ENCODE measurements at places on chromosomes 4 and X.

DNA sequence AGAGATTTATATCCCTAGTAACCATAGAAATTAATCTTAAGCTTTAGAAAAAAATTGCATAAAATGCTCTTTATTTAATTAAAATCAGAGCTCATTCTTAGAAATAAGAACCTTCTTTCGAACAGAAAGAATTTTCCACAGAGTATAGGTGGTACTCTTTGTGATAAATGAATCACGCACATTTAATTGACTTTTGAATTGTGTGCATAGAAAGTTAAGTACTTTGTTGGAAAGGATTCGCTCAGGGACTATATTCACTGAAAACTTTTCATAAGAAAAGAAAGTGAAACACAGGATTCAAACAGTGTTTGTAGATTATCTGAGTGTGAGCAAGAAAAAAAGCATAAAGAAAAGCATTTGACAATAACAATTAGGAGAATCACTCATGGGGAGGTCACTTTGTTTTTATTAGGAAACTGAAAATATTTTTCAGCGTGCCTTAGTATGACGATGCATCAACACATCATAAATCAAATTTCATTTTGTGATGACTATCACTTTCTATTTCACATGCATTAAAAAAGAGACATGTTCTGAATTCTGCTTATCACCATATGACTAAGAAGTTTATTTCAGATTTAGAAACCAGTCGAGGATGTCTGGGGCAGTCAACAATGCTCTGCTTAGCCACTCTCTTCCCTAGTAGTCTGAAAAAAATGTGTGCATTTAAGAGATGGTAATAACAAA is 49.5 kb downstream of the STX18 start:
- DNase-seq = no peak

DNA sequence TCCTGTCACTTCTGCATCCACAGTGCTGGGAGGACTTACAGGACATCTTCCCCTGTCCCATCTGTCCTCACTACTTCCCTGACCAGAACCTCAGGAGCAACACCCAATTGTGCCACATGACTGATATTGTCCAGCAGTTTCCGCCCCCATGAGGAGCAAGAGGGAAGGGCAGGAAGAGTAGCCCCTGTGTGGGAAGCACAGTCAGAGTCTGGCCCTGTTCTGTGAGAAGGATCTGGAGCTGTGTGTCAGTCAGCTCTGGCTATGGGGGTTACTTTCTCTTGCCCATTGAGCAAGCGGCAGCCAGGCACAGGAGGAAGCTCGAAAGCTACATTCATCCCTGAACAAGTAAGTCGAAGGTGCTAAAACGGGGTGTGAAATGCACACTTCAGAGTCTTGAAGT is 14.8 kb upstream of the TRIM60 start:
- DNase-seq = no peak

GRCh38 chr4:152997771-152998487 is 61.8 kb downstream of the FHDC1 start:
- no peak for DNase-seq

GRCh38 chr4:98467627-98468072 is 190.8 kb downstream of the TSPAN5 start:
- DNase-seq = peak; percentile 69

GRCh38 chr4:151291485-151291884 is 14.5 kb downstream of the PRSS48 start:
- no peak for DNase-seq

DNA sequence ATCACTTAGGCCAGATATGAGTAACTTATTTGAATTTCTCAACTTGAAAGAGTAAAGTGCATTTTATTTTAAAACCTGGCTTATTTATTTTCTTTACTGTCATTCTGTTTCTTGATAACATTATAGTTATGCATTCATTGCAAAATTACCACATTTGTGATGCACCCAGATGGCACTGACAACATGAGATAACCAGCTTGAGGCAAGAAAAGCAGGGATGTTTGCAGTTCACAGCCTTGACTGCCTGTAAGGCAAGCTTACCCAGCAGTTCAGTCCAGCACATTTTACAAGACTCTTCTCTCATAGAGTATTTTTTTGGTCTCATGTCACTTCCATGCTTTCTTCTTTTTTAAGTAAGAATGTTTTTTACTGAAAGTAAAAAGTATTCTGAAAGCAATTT is 25.3 kb upstream of the EPGN start:
- DNase-seq = no peak

DNA sequence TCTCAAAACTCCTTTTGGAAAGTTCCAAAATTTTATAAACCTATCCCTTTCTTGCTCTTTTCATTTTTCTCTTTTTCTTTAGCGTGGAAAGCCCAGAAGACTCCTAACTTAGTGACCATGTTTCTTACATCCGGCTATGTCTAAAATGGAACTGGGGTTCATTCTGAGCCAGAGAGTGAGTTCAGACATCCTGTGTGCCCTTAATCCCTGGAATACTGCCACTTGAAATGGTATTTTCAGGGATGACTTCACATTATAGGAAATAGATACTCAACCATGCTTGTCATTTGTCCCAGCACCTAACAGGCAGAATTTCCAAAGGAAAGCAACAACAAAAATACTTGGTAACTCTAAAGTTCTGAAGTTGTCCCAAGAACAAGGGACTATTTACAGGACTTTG is 379.6 kb downstream of the ARHGAP24 start:
- DNase-seq = peak; percentile 19

- DNase-seq = no peak
These were observed 413.1 kb downstream of the GBA3 start for GRCh38 chr4:23105759-23106370.

DNA sequence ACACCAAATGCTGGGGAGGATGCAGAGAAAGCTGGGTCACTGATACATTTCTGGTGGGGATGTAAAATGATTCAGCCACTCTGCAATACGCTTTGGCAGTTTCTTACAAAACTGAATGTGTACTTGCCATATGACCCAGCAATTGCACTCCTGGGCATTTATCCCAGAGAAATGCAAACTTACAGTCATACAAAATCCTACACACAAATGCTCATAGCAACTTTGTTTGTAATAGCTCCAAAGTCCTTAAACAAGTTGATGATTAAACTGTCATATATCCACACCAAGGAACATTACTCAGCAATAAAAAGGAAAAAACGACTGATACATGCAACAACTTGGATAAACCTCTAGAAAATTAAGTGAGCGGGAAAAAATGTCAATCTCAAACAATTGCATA is 12.3 kb downstream of the MID1 start:
- DNase-seq = no peak

DNA sequence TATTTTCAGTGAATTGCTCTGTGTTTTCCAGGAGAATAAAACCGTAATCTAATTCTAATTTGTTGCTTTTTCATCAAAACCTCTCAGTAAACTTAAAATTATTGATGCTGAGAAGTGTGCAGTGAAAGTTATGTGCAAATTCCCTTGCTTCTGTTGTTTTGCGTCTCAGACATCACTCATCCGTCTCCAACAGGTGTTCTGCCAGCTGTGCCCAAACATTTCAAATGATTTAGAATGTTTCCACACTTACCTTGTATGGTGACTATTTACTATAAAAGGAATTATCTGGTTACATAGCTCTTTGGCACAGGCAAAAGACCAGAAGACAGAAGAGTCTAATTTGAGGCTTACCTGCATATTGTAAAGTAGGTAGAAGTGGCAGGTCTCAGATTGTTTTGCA is 184.0 kb downstream of the BMPR1B start:
- no peak for DNase-seq

DNA sequence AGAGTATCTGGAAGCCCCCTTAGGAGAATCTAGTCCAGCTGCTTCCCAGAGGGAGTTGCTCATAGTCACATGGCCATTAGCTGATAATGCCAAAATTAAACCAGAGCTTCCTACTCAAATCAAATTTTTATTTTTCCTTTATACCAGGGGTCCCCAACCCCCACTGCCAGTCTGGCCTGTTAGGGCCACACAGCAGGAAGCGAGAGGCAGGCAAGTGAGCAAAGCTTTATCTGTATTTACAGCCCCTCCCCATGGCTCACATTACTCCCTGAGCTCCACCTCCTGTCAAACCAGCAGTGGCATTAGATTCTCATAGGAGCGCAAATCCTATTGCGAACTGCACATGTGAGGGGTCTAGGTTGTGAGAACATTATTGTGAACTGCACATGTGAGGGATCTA is 19.2 kb upstream of the TNIP3 start:
- no peak for DNase-seq

DNA sequence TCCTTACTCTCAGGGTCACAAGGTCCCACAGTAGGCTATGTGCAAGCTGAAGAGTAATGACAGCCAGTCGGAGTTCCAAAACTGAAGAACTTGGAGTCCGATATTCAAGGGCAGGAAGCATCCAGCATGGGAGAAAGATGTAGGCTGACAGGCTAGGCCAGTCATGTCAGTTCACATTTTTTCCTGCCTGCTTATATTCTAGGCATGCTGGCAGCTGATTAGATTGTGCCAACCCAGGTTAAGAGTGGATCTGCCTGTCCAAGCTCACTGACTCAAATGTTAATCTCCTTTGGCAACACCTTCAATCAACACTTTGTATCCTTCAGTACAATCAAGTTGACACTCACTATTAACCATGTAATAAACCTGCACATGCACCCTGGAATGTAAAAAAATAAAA is 960.9 kb upstream of the HS3ST1 start:
- no peak for DNase-seq

GRCh38 chr4:54093324-54094240 is 6.4 kb upstream of the GSX2 start:
- DNase-seq = no peak

DNA sequence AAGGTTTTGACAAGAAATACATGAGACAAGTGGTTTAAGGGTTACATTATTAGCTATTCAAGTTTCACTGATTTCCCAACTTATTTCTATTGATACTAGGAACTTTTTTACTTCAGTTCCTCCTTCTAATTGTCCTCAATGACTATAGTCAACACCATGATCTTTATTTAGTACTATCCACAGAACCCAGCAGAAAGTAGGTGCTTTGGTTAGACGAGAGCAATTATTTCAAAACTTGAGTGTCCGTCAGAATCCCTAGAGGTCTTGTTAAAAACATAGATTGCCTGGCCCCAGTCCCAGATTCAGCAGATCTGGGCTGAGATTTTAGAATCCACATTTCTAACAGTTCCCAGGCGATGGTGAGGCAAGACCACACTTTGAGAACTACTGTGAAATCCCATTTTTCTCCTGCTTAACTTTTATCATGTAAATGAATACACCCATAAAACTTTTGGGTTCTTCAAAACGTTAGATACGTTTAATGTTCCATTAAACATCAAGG is 17.9 kb downstream of the EXOC1 start:
- no peak for DNase-seq

- DNase-seq = no peak
These were observed 13.6 kb upstream of the TBC1D14 start for GRCh38 chr4:6896035-6896434.

DNA sequence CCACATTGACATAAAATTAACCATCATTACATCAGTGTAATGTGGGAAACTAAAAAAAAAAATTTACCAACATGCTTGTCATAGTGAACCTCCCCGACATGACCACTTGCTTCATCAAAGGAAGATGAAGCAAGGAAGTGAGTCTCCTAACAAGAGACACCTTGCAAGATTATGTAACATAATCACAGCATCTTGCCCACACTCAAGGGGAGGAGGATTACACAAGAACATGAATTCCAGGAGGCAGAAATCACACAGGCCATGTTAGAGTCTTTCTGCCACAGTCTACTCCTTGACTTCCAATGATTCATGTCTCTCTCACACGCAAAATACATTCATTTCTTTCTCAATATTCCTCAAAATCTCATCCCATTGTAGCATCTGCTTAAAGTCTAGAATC is 93.3 kb downstream of the AKAP4 start:
- DNase-seq = no peak

DNA sequence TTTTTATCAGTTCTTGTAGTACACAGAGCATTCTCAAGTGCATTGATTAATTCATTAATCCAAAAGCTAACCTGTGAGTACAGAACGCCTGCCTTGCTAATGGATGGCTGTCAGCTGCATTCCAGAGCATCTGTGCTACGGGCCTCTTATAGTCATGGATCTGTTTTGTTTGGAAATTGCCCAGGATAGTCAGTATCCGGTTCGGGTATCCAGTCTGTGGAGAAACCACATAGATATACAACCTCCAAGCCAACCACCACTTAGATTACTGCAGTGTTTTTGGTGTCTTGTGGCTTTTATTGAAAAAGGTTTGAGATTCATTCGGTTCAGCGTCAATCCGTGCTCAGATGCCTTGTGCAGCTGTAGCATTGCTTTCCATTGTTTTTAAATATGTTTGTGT is 4.0 kb downstream of the LAP3 start:
- peak; percentile 40 for DNase-seq

GRCh38 chr4:78518561-78518960 is 33.0 kb upstream of the ANXA3 start:
- peak; percentile 35 for DNase-seq

GRCh38 chr4:306551-306961 is 1.3 kb upstream of the ZNF732 start:
- no peak for DNase-seq

DNA sequence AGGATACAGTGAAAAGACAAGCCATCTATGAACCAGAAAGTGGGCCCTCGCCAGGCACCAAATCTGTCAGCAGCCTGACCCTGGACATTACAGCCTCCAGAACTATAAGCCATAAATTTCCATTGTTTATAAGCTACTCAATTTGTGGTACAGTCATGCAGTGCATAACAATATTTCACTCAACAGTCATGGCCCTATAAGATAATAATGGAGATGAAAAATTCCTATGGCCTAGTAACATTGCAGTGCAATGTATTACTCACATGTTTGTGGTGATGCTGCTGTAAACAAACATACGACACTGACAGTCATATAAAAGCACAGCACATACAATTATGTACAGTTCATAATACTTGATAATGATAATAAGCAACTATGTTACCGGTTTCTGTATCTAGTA is 17.1 kb upstream of the TLR1 start:
- DNase-seq = no peak
